T-helper 2 cell treated with Interferon-gamma antibody and Interleukin-4, amounts not matched to agents 5 μg/mL and 100 μg/mL, for 36 hours (primary cell): ENCODE measurements at places on chromosomes 16 and 17.
A peak's percentile ranks its signal among the peaks of the same experiment; 100 is the strongest.

- peak; percentile 69 for DNase-seq
Measured at GRCh38 chr17:185445-186138, 4.1 kb upstream of the DOC2B start.

- DNase-seq, result no peak
Measured at GRCh38 chr16:10883004-10883403, 6.0 kb downstream of the CIITA start.

DNA sequence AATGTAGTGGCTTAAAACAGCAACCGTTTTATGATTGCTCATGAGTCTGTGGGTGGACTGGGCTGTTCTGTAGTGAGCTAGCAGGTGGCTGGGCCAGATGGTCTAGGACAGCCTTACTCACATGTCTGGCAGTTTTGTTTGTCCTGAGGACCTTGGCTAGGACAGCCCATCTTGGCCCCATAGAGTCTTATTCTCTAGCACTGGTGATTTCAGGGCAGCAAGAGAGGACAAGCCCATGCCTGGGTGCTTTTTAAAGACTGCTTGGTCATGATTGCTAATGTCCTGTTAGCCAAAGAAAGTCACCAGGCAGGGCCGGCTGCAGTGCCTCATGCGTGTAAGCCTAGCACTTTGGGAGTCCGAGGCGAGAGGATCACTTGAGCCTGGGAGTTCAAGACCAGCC is 139.8 kb downstream of the KATNIP start:
- no peak for DNase-seq

GRCh38 chr17:72950242-72950931 is 142.1 kb downstream of the SLC39A11 start:
- no peak for DNase-seq

- DNase-seq, result no peak
Measured at GRCh38 chr17:29881256-29881655, 48.8 kb downstream of the SSH2 start.

DNA sequence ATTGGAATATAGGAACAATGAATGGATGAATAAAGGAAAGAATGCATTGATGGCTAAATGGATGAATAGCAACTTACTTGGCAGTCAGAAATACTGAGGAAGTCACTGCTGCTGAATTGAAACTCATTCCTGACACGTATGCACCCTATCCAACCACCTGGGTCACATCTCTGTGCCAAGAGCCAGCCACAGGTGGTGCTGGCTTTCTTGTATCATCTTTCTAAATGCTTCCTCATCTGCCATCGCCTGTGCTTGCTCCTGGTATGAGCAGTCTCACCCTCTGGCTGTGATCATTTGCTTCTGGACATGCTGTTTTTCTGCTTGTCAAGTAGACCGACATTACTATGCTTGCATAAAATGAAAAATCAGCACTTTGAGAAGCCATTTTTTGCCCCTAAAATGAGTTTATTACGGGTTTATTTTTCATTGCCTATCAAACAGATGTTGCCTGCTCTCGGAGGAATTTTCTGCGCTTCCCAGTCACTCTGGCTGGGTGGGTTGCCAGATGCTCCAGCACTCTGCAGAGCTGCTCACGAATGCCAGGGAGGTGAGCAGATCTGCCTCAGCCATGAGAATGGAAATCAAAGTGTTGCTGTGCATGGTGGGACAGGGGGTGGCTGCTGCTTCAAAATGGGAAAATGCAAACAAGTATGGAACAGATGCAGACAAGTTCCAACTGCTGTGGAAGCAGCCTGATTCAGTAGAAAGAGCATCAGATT is 1349.6 kb upstream of the CDH8 start:
- DNase-seq, result no peak

DNA sequence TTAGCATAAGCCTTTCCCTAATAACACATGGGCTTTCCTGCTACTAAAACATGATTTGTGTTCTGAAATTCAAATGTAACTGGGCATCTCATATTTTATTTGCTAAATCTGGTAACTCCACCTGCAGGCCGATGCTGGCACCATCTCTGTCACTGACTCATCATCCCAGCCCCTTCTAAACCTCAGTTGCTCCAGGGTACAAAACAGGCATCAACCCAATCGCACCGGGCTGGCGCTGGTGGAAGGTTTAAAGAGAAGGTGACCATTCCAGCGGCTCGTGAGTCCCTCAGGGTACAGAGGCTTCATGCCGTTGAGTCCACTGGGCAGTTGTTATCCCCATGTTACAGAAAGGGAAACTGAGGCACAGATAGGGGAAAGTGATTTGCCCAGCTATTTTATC is 27.1 kb downstream of the PPL start:
- no peak for DNase-seq

GRCh38 chr17:66214884-66215528 is 14.2 kb downstream of the APOH start:
- DNase-seq, result no peak

- DNase-seq, result no peak
Measured at GRCh38 chr17:31877911-31878702, 19.1 kb upstream of the COPRS start.

DNA sequence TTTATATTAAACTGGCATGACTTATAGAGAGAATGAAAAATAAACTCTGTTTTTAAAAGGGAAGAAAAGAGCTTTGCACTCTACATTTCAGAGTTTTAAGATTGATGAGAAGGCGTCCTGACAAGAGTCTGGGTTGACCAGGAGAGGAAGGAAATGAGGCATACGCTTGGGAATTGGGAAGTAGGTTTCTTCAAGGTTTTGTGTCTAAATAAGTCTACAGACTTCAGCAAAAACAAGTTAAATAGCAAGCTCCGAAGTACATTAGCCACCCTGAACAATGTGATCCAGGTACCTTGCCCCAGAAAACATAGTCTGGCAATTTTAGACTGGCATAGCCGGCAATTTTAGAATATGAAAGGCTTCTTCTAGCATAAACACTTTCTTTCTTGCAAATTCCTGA is 28.5 kb upstream of the CCDC182 start:
- no peak for DNase-seq
